Caki2 (cell line): ENCODE measurements at places on chromosomes 3 and 15. TPM values are rescaled to one million over a fixed set of nuclear protein-coding genes. Genes with fewer than 3 reads are reported as not detected.
A peak's percentile ranks its signal among the peaks of the same experiment; 100 is the strongest.

DNA sequence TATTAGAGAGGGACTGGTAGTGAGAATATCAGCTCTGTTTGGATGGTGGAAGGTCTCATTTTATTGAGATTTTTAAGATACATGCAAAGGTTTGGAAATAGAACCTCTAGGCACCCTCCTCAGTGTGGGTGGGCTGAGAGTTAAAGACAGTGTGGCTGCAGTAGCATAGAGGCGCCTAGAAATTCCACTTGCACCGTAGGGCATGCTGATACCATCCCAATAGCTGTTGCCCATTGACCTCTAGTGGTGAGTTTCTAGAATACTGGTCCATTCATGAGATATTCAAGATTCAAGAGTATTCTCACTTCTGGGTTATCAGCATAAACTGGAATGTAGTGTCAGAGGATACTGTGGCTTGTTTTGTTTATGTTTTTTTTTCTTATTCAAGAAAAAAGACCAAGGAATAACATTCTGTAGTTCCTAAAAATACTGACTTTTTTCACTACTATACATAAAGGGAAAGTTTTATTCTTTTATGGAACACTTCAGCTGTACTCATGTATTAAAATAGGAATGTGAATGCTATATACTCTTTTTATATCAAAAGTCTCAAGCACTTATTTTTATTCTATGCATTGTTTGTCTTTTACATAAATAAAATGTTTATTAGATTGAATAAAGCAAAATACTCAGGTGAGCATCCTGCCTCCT lies 87.2 kb downstream of the TGFBR2 start:
- peak; percentile 46 for DNase-seq

DNA sequence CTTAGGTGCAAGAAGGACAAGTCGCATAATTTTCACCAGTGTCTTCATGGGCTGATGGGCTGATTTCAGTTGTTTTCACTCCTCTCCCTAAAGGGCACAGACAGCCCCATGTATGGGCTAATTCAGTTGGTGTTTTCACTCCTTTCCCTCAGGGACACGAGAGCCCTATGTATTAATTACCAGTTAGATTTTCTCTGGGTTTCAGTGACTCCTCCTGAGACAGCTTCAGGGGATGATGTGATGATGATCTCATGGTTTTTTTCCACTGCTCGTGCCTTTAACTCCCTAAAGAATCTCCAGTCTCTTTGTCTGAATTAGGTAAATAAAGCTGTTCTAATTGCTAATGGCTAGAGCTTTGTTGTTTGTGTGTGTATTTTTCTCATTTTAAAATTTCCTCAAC lies 9.9 kb downstream of the RAMAC start:
- DNase-seq = no peak

- DNase-seq = peak; percentile 84
Observed at GRCh38 chr15:45200799-45201556, 13.2 kb upstream of the SHF start.

DNA sequence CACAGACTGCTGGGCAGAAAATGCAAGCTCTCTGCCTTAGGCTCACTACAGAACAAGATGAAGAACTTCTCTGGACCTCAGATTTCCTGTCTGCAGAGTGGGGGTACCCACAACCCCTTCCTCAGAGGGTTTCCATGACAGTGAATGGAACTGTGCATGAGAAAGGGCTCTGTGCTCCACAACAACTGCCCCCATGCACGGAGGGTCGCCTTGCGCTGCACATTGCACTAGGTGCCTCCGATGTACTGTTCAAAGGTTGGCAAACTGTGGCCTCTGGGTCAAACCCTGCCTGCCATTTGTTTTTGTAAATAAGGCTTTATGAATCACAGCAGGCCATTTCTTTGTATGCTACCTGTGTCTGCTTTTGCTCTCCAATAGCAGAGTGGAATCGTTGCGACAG lies 172.0 kb downstream of the RAB11A start:
- no peak for DNase-seq

Gene ZDHHC23
- 0.87 and 2.9 TPM in 2 replicates for total RNA-seq

Gene GPR171
- not detected in 2 replicates for total RNA-seq

GRCh38 chr15:64461721-64462162 lies 1.4 kb downstream of the ZNF609 start:
- no peak for DNase-seq

GRCh38 chr3:35028157-35028556 lies 611.2 kb upstream of the ARPP21 start:
- DNase-seq = no peak

GRCh38 chr3:98921957-98922356 lies 20.5 kb upstream of the DCBLD2 start:
- peak; percentile 21 for DNase-seq

DNA sequence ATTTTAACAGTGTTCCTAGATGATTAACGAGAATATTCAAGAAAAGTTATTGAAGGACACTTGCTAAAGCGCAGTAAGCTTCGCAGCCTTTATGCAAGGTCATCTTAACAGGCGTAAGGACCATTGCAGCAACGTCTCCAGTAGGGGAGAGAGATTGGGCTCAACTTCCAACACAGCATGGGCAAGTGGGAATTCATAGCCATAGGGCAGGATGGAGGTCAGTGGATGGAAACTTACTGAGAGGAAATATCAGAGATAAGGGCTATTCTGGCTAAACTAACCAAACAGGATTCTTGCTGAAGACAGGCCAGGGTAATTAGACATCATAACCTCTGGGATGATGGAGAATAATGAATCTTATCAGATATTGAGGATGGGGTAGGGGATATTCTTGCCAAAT lies 82.8 kb downstream of the DHX36 start:
- DNase-seq = no peak

Gene JMJD7
- 2.8 TPM in 1 of 2 replicates, not detected in the other for total RNA-seq

Gene ADGRG7
- not detected in 2 replicates for total RNA-seq

Gene TMCO5A
- total RNA-seq = not detected in 2 replicates
